Common myeloid progenitor, CD34-positive (primary cell): ENCODE measurements at places on chromosomes 1 and 21.

GRCh38 chr1:234871710-234872271, 256.8 kb downstream of the TOMM20 start:
- no peak for DNase-seq
- no peak overlapping the region for H3K27ac ChIP-seq
- H3K36me3 ChIP-seq, result no peaks in the 10 kb centered on the region
- no peaks in the 10 kb centered on the region for H3K27me3 ChIP-seq
- H3K4me3 ChIP-seq, result no peak overlapping the region

DNA sequence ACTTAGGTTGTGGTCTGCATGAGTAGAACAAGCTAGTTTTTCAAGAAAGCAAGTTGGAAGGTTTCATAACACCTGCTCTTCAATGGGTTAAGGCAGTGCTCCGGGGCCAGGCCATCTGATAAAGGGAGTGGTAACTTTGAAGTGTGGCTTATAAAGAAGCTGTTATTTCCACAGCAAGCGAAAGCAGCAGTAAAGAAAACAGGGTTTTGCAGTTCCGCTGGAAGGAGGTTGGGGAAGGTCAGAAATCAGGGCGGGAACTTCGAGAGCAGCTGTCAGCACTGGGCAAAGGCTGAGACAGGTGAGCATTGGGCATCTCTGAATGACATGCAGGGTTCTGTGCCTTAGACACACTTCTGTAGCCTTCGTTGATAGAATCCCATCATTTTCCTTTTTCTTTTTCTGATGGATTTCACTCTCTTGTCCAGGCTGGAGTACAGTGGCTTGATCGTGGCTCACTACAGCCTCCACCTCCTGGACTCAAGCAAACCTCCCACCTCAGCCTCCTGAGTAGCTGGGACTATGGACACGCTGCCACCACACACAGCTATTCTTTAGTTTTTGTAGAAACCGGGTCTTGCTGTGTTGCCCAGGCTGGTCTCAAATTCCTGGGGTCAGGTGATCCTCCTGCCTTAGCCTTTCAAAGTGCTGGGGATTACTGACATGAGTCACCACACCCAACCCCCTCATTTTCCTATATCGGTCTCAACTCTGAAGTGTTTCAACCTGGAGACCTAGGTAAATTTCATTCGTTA, 20.5 kb downstream of the TMEM51 start:
- H3K36me3 ChIP-seq, result no peaks in the 10 kb centered on the region
- H3K27ac ChIP-seq, result no peak overlapping the region
- H3K4me3 ChIP-seq, result no peak overlapping the region
- no peak for DNase-seq
- H3K27me3 ChIP-seq, result no peaks in the 10 kb centered on the region

DNA sequence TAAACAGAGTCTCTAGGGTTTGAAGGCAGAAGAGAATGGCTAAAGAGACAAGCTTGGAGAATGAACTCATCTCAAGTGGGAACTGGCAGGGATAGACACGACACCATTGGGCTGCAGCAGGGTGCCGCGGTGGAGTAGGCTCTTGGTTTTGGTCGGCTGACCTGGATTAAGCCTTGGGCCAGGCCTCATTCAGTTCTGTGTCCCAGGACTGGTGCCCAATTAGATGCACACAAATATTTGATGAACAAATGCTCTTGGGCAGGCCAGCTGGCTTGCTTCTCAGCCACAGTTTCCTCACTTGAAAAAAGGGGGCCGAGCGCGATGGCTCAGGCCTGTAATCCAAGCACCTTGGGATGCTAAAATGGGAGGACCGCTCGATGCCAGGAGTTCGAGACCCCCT, 53.4 kb upstream of the CITED4 start:
- DNase-seq, result no peak
- no peak overlapping the region for H3K27ac ChIP-seq
- H3K27me3 ChIP-seq, result no peaks in the 10 kb centered on the region
- H3K4me3 ChIP-seq, result no peak overlapping the region
- no peaks in the 10 kb centered on the region for H3K36me3 ChIP-seq

- H3K36me3 ChIP-seq, result no peaks in the 10 kb centered on the region
- H3K4me1 ChIP-seq, result peaks cover 4% of the 10 kb centered on the region
- H3K27me3 ChIP-seq, result no peaks in the 10 kb centered on the region
- H3K4me3 ChIP-seq, result no peak overlapping the region
- DNase-seq, result no peak
Observed at GRCh38 chr1:175320804-175321203, 128.2 kb upstream of the KIAA0040 start.

- no peaks in the 10 kb centered on the region for H3K27me3 ChIP-seq
- no peaks in the 10 kb centered on the region for H3K36me3 ChIP-seq
- no peak for DNase-seq
- no peak overlapping the region for H3K27ac ChIP-seq
- no peak overlapping the region for H3K4me3 ChIP-seq
Observed at GRCh38 chr1:172105230-172105629, 263.9 kb downstream of the DNM3 start.

- no peaks in the 10 kb centered on the region for H3K27me3 ChIP-seq
- no peak overlapping the region for H3K27ac ChIP-seq
- H3K4me3 ChIP-seq, result no peak overlapping the region
- H3K4me1 ChIP-seq, result no peaks in the 10 kb centered on the region
- no peak for DNase-seq
Observed at GRCh38 chr1:243568793-243569192, 281.2 kb downstream of the AKT3 start.

DNA sequence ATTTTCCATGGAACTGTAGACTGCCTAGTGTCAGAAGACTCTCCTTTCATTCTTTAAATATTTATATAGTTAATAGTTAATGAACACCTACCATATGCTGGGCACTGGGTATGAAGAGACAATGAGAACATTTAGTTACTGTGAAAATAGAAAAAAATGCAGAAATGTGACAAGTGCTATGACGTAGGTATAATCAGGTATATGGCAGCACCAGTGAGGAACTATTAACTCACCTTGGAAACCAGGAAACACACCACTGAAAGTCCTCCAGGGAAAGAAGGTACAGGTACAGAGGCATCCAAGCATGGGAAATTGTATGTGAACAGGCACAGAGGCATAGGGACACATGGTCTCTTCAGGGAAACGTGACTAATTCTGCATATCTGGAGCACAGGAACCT, 42.3 kb downstream of the DPT start:
- H3K36me3 ChIP-seq, result no peaks in the 10 kb centered on the region
- H3K27me3 ChIP-seq, result no peaks in the 10 kb centered on the region
- H3K27ac ChIP-seq, result no peak overlapping the region
- no peak for DNase-seq
- no peak overlapping the region for H3K4me3 ChIP-seq

DNA sequence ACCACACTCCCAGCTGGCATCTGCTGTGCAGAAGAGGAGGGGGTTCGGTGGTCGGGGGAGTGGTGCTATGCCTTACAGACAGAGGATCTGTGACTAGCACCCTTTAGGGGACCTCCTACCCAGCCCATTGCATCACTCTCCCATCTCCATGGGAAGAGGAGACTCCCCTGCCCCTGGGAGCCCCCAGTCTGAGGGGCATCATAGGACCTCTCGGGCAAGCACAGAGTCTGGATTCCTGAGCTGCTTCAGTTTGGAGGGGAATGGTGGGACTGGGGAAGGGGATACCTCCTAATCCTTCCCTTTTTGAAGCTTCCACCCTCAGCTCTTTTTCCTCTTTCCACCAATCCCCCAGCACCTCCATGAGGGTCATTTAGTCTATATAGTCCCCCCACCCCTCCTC, 1.4 kb downstream of the INSRR start:
- no peak for DNase-seq
- peaks cover 31% of the 10 kb centered on the region for H3K4me1 ChIP-seq
- peaks cover 63% of the 10 kb centered on the region for H3K27me3 ChIP-seq
- no peak overlapping the region for H3K27ac ChIP-seq
- no peak overlapping the region for H3K4me3 ChIP-seq

DNA sequence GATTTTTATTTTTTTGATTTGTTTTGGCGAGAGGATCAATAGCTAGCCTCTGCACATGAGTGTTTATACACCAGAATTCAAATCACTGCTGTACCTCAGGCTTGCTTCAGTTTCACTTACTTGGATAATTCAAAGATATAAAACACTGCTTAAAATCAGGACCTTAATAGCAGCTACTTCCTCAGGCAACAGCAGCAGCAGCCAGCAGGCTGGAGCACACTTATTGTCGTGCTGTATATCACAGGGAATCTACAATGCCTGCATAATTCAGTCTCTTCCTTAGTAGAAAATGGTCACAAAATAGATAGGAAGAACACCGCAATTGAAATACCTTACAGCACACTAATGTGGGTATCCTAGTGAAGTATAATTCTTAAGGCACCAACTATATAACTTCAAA, 497.3 kb downstream of the NEGR1 start:
- DNase-seq, result peak; percentile 30
- peaks cover 15% of the 10 kb centered on the region for H3K4me1 ChIP-seq

- no peaks in the 10 kb centered on the region for H3K27me3 ChIP-seq
- H3K4me3 ChIP-seq, result no peak overlapping the region
- no peaks in the 10 kb centered on the region for H3K4me1 ChIP-seq
- peaks cover 79% of the 10 kb centered on the region for H3K36me3 ChIP-seq
Observed at GRCh38 chr1:151315565-151316235, 11.5 kb downstream of the PI4KB start.

DNA sequence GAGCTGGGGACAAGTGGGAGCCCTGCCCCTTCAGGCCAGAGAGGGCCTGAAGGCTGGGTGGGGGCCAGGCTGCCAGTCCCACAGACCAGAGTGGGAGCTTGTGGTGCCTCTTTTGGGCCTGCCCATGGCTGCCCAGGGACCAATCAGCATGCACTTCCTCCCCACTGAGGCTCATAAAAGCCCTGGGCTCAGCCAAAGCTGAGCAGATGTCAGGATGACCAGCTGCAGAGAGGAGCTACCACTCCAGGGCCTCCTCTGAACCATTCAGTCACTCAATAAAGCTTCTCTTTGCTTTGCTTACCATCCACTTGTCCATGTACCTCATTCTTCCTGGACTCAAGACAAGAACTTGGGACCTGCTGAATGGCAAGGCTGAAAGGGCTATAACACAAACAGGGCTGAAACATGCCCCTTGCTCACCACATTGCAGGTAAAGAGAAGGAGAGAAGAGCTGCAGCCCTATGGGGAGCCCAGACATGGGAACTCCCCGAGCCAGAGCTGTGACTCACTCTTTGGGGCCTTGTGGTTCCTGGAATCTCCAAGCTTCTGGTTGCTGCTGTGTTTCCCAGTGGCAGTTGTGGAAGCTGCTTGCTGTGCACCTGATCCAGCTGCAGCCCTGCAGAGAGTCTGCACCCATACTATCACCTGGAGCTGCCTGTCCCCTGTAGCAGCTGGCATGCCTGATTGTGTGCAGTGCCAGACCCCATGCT, 82.0 kb downstream of the OLFML3 start:
- no peaks in the 10 kb centered on the region for H3K4me1 ChIP-seq
- H3K27me3 ChIP-seq, result no peaks in the 10 kb centered on the region

DNA sequence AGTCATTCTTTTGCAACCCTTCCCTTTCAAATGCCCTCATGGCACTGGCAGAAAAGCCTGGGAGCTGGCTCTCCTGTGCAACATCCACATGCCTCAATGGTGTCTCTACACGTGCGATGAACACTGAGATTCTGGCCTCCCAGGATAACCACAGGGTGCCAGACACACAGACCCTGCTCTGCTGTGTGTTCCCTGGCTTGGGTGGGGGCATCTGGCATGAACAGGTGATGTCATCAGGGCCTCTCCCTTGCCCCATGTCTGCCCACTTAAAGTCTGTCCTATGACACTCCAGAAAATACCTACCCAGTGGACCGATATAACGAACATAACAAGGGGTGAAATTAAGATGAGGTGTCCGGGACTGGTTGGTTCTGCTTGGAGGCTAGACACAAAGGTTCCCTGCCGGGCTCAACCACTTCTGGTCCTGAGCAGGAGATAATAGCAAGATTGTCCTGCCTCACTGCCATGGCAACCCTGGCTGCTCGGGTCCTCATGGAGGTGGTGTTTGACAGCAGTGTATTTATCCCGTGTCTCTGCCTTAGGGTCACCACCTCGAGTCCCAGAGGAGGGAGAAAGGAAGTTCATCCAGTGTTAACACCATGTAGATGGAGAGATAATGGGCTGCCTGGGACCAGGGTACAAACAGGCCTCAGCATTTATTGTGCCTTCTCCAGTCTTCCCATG, 19.3 kb downstream of the INSRR start:
- H3K27me3 ChIP-seq, result peaks cover 31% of the 10 kb centered on the region
- H3K27ac ChIP-seq, result no peak overlapping the region
- H3K36me3 ChIP-seq, result no peaks in the 10 kb centered on the region
- no peak for DNase-seq
- peaks cover under 1% of the 10 kb centered on the region for H3K4me1 ChIP-seq

DNA sequence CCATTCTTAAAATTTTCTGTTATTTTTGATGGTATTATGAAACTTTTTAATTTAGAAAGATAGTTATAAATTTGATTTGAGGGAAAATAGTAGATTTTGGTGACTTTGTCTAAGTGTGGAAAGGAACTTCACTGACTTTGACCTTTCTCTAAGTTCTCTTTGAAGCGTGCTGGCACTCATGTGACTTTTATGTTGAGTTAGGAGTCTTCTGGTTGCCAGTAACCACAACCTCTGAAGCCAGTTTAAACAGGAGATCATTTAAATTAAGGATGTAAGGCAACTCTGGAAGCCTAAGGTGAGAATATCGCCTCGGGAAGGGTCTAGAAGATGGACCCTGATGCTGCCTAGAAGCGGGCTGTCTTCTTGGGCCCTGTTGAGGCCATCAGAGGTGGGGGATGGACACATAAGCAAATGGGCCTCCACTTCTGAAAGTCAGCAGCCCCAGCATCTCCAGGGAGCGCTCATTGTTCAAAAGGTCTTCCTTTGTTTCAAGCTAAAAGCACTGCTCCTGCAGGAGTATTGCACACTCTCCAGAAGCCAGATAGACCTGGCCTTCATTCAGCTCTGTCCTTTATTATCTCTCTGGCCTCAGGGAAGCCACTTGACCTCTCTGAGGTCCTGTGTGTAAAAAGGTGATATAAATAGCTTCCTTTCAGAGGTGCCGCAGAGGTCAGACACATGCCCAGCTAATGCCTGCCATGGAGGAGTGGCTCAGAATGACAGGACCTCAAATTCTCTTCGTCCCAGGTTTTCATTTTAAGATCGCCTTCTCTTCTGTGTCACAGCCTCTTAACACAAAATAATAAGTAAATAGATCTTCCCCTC, 5.1 kb upstream of the RCAN1 start:
- H3K4me1 ChIP-seq, result peaks cover 8% of the 10 kb centered on the region
- no peaks in the 10 kb centered on the region for H3K27me3 ChIP-seq
- no peak overlapping the region for H3K27ac ChIP-seq
- no peak overlapping the region for H3K4me3 ChIP-seq
- no peaks in the 10 kb centered on the region for H3K36me3 ChIP-seq

GRCh38 chr21:33976082-33977016, 60.7 kb upstream of the ATP5PO start:
- no peaks in the 10 kb centered on the region for H3K27me3 ChIP-seq
- no peaks in the 10 kb centered on the region for H3K36me3 ChIP-seq
- peak; percentile 32 for DNase-seq
- H3K4me1 ChIP-seq, result peaks cover 27% of the 10 kb centered on the region
- H3K27ac ChIP-seq, result peak overlapping the region; percentile 52
- no peak overlapping the region for H3K4me3 ChIP-seq

DNA sequence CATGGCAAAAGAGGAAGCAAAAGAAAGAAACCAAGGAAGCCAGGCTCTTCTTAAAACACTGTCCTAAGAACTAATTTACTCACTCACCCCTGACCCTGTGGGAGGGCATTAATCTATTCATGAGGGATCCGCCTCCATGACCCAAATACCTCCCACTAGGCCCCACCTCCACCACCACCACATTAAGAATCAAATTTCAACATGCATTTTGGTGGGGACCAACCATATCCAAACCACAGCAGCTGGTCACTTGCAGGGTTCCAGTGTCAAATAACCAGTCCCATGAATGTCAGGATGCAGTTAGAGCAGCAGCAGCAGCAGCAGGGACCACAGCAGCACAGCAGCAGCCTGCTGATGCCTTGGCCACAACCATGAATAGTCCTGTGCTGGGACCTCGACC, 83.8 kb downstream of the ZC3H11B start:
- H3K4me3 ChIP-seq, result no peak overlapping the region
- DNase-seq, result no peak
- no peaks in the 10 kb centered on the region for H3K27me3 ChIP-seq
- H3K27ac ChIP-seq, result no peak overlapping the region
- H3K4me1 ChIP-seq, result no peaks in the 10 kb centered on the region
